NCI-H1436 treated with DMSO at 0.1 percent for 48 hours (cell line): ENCODE measurements at places on chromosomes 11 and 22.

DNA sequence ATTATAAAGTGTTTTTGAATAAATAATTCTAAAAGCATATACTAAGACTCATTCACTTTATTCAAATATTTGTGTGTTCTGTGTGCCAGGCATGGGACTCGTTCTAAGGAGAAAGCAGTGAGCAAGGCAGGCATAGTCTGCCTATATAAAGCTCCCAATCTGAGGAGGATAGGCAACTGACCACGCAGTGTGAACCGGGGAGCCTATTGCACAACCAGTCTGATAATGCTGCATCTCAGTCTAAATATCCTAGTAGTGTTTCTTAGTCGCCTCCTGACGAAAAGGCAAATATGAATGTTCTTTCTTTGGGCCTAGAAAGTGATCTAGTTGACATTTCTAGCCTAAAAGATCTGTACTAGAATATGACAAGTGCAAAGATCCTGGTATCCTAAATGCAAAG is 98.3 kb downstream of the C11orf65 start:
- DNase-seq, result no peak

DNA sequence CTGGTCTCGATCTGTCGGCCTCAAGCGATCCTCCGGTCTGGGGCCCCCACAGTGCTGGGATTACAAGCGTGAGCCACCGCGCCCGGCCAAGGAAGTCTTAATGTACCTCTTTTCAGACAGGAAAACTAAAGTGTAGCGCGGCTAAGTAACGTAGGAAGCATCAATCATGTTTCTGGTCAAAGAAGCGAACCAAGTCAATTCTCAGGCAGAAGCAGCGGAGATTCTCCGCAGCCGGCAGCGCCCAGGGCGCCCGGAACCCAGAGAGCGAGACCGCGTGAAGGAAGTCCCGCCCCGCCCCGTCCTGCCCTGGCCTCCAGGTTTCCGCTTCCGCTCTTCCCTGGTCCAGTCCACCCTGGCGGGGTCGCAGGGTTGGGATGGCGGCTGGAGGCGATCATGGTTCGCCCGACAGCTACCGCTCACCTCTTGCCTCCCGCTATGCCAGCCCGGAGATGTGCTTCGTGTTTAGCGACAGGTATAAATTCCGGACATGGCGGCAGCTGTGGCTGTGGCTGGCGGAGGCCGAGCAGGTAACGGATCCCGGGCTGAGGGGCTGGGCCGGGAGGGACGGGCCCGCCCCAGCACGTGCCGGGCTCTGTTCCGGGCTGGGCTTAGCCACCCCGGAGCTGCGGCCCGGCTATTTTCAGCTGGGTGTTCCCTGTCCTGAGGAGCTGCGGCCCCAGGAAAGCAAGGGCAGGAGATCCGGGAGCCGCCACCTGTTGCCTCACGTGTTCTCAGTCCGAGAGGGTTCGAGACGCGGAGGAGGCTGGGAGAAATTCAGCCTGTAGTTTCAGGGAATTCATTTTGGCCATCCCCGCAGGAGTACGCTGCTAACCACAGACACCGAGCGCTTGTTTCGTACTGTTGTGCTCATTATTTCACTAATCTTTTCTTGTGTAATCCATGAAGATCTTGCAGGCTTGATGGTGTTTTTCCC is at the start of gene ADSL:
TSS of gene ADSL (plus strand) at position 316 of the 934 bp plus-strand sequence. CDS start at position 375, 59 bp downstream.
- DNase-seq, result no peak

DNA sequence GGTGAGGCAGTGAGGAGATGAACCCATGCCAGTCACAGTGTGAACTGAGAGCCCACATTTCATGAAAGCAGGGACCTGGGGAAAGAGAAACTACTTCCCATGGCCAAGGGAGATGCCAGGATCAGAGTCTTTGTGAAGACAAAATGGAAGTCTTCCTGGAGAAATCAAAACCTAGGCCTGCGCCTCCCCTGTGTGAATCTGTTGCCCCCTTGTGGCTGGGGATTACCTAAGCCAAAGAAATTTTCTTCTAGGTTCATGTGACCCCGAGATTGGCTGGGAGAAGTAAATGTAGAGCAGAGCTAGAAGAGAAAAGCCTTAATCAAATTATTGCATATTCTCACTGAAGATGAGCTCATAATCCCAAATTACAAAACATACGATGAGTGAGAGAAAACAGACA is 1075.3 kb downstream of the TBC1D22A start:
- no peak for DNase-seq

DNA sequence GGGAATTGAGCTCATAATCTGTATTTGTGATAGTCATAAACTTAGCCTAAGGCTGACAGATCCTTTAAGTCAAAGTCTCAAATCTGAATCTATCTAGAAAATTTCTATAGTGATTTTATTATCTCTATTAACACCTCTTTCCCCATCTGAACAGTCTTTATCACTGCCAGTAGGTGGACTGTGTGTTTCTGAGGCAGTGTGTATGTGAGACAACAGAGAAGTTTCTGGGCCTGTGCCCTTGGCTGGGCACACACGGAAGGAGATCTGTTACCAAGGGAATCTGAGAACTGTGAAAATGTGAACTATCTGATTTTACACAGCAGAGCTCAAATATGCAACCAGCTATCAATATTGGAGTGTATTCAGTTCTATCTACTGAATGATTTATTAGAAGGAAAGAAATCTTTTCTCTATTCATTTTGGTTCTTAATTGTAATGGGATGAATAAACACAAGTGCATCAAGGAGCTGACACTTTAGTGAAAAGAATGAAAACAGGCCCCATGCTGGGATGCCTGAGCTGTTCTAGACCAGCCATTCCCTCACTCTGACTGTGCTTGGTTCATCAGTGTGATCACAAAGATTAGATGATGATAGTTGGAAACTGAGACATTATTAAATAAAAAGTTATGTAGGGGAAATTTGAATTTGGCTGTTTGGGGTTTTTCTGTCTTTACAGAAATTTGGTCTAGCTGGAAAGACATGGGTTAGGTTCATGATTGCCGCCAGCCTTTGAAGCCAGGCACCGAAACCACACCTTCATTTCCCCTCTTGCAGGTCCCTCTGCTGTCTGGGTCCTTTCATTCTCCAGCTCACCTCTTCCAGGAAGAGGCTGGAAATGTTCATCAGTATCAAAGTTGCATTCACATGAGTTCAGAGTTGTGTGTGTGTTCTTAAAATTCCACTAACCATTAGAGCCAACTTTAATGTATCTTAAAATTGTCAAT is 68.1 kb downstream of the LIF start:
- no peak for DNase-seq

GRCh38 chr11:9203691-9204311 is 61.3 kb downstream of the DENND5A start:
- DNase-seq, result no peak

DNA sequence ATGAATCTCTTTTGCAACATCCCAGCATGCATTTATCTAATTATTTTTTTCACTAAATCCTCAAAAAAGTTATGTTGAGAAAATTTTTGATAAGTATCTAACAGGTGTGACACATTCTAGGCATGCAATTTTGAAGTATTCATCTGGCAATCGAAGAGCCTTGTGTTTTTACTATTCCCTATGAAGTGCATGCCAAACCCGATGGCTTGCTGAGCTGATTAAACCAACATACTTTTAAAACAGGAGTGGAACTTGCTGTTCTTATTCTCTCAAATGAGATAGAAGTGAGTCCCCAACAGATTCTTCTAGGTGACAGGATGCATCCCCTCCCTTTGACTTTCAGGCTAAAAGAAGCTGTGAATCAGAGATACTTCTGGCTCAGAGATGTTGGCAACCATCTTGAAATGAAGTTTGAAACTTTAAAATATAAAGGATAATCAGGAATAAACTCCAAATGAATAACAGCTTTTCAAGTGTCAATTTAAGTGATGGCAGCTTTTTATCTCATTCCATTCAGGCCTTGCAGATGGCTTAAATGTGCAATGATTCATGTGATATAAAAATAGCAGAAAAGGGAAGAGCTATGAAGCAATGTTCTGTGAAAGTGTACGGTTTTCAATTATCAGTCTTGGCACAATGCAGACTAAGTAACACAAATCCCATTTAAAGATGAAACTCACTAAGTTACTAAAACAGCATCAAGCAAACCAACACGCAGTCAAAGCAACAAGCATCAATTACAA is 67.7 kb downstream of the APOL5 start:
- DNase-seq, result no peak

DNA sequence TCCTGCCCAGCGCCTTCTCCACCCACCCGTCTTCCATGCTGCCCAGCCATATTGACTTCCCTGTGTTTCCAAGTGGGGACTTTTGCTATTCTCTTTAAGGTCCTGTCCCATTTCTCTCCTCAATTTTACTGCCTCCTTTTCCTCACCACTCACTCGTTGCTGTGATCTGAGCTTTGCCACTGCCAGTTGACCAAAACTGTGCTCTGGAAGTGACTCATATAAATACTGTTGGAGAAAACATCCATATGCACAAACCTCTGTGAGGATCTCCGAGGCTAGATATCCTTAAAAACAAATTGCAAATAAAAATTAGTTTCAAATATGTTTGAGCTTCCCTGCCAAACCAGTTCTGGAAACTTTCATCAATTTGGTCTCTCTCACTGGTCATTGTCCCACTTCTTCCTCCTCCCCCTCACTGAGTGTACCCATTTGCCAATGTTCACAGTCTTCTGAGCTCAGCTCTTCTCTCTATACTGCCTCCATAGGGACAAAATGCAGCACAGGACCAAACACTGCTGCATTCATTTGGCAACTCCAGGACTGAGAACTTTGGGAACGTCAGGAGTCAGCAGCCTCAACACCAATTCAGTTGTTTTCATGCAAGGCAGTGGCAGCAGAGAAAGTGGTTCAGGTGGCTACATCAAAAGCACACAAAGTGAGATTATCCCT is 34.0 kb upstream of the MMP13 start:
- no peak for DNase-seq

DNA sequence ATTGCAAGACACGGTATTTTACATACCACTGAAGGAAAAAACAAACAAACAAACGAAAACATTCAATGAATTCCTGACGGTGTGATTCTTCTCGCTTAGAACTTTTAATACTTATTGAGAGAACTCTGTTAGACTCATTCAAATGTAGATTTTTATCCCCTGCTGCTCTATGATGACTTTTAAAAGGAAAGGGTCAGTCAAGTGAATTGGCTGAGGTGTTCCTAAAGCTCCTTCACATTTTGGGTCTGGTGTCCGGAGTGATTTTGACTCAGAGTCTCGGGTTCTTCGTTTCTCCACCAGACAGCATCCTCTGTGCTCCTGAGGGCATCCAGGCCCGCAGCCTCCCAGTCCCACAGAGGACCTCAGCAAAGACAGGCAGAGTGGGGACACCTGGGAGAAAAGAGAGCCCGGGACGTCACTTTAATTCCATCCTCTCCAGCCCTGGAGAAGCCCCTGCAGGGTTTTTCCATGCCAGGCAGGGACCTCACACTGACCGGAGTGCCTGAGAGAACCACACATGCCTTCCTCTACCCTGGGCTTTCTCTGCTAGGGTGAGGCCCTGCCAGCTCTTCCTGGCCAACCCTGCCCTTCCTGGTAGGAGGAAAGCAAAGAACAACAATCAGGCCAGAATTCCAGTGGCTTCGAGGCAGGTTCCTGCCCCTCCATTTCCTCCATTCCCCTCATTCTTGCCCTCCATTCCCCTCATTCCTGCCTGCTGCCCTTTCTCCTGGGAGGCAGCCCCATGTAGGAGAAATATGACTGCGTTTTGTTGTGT is 1.4 kb upstream of the CSF2RB start:
- no peak for DNase-seq

DNA sequence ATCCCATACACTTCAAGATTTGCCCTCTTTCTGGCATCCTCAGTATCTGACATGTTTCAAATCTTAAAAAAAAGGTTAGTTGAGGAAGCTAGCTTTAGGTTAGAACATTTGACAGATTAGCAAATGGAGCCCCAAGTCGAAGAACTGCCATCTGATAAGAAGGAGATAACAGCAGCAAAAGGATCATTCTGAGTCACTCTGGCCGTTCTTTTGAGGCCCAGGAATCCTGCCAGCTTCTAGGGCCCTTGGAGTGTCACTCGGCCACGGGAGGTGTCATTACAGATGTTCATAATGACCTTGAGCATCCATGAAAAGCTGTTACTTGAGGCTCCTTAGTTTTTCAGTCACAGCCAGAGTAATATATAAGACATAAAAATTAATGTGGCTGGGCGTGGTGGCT is 132.1 kb upstream of the RASSF10 start:
- no peak for DNase-seq

DNA sequence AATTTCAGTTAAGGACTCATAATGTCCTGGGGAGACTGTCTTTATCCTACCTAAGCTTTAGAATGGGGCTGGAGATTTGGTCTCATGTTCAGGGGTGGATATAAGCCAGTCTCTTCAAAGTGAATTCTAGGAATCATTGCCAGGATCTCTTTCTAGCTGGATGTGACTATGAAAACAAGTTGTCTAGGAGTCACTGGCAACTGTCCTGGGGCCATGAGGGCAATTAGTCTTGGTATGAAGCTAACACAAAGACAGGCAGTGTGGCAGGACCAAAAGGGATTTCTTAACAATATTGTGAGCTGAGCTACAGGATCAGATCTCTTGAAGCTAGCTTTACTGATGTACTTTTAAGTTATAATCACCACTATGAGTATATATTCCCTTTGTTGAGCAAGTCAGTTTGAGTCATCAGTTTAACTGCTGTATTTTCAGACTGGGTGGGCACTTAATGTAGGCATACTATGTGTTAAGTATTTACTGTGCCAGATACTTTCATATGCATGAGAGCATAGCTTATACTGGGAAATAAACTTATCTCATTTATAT is 390.0 kb upstream of the CCDC90B start:
- DNase-seq, result no peak

DNA sequence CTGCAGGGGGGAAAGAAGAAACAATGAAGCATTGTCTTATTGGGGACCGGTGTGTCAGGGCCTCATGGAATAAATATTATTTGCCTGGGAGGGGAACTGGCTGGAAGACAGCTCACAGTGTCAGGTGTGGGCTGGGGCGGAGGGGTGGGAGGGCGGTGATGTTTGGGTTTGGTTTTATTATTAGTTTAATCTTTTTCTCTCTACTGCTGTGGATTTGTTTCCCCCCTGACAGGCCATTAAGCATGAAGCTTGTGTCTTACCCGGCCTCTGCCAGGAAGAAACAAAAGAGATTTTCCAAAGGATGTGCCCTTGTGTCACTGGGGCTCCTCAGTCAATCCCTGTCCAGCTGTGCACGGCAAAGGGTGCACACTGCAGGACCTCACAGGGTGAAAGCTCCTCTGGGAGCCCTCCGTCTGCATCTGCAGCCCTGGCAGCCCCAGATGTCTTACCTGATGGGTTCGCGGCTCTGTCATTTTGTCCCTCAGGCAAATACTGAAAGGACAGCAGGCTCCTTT is 203.1 kb upstream of the TMEM45B start:
- DNase-seq, result no peak

GRCh38 chr11:1480191-1480554 is 6.4 kb downstream of the MOB2 start:
- no peak for DNase-seq
